Coronary artery (tissue), 2 donors: ENCODE measurements at places on chromosomes 7 and 10.

- DNase-seq = peak; percentile 64
Measured at GRCh38 chr10:47383261-47384147, 589 bp downstream of the ZNF488 start.

GRCh38 chr10:65945061-65945460 is 980.8 kb upstream of the LRRTM3 start:
- DNase-seq = no peak

GRCh38 chr10:35453855-35454532 is 117.7 kb downstream of the CCNY start:
- DNase-seq = no peak

- no peak for DNase-seq
Measured at GRCh38 chr10:106952033-106952432, 212.5 kb downstream of the SORCS1 start.

DNA sequence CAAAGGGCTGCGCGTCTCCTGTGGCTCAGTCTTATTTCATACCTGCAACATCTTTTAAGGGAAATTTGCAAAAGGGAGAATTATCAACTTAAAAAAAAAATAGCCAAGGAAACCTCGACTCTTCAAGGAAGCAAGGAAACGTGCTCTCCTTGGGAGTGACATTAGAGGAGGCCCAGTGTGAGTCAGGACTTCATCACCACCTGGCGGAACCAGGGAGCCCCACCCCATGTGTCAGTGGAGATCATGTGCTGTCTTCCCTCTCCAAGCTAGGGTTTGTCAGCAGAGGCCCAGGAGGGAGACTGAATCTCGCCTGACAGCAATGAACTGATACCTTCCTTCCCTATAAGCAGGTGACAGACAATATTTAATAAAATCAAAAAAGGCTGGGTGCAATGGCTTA is 28.9 kb downstream of the POR start:
- no peak for DNase-seq

GRCh38 chr7:309586-310228 is 19.7 kb downstream of the FOXL3 start:
- no peak for DNase-seq

- no peak for DNase-seq
Measured at GRCh38 chr7:108083980-108084379, 46.2 kb downstream of the LAMB4 start.

DNA sequence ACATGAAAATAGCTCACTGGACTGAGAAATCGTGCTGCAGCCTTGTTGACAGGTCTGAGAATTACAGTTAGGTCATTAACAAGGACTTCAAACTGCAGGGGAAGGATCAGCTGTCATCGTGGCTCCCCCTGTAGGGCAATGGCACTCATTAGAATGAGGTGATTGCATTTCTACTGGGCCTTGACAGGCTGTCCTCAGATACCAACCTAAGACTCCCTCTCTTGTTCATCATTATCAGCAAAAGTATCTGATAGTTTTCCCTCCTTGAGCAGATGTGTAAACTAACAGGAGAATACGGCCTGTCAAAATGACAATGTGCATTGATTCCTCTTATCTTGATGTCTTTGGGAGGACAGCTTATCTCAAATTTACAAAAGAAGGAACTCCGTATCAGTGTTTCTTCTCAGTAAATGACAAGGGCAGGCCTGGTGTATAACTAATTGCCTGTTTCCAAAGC is 648.5 kb upstream of the LRRN3 start:
- no peak for DNase-seq

DNA sequence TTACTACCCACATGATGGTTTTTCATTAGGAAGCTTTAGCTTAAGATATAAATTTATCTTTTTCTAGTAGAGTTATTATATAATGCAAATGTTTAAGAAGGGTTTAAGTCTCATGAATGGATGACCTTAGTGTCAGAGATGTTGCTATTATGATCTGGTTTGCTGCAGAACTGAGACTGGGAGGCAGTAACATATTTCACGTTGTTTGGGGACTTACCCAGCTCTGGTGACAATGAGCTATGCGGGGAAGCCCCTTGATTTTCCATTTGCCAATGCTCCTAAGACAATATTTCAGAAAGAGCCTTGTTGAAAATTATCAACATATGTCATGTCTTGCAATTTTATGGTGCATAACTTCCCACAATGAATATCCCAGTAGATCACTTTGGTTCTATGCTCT is 754.6 kb downstream of the REEP3 start:
- DNase-seq = no peak

DNA sequence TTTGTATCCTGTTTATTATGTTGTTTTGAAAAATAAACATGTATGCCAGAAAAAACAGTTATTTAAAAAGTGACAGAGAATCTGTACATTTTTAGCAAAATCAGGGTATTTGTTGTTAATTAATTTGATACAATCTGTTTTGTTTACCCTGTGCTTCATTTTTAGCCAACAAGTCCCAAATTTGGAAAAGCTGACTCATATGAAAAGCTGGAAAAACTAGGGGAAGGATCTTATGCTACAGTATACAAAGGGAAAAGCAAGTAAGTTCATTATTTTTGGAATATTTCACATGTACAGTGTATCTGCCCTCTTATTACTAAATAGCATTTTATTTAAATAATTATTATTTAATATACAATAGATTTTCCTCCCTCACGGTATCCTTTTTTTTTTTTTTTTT is 151.4 kb downstream of the CDK14 start:
- DNase-seq = no peak

DNA sequence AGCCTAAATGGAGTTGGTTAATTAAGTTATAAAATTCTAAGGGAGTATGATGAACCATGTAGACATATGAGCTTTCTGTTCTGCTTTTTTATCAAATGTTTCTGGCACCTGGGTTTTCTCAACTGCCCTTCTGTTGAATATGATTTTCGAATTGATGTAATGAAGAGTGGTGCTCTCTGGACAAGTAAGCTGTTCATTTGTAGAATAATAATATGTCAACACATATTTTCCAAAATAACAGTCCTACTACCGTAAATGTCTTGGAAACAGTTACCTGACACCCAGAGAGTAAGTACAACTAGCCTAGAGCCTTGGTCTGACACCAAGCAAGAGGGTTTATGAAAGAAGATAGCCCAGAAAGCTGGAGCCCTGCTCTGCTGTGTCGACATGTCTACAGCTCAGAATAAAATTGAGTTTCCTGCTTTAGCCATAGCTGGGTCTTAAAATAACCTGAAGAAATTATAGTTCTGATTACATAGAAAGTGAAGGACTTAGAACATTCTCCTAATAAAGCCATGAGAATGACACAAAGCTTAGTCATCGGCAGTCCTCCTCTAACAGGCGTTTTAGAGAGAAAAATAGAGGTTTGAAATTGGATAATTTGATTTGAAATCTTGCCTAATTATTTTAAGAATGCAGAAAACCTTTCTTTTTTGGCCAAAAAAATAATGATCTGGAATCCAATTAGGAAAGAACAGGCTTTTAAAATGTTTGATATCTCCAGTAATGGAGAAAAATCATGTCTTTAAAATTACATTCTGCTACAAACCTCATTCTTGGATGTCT is 25.1 kb downstream of the HDAC9 start:
- no peak for DNase-seq

GRCh38 chr10:94602729-94603515 is 57.3 kb downstream of the HELLS start:
- no peak for DNase-seq

- DNase-seq = no peak
Measured at GRCh38 chr7:131027287-131027773, 293.3 kb upstream of the KLF14 start.

DNA sequence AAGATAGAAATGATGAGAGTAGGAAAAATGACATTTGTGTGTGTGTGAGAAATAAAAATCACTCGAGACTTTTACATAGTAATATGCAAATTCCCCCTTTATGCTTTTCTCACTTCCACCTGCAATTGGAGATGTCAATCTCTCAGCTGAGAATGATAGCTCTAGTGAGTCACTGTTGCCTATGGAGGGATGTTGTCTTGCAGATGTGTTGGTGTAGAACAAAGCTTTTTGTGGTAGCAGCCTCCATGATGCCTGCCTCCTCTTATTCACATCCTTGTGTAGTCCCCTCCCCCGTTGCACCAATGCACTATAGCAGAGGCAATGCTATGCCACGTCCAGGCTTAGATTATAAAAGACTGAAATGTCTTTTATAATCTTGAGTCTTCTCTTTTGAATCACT is 33.8 kb downstream of the SPAG6 start:
- no peak for DNase-seq

DNA sequence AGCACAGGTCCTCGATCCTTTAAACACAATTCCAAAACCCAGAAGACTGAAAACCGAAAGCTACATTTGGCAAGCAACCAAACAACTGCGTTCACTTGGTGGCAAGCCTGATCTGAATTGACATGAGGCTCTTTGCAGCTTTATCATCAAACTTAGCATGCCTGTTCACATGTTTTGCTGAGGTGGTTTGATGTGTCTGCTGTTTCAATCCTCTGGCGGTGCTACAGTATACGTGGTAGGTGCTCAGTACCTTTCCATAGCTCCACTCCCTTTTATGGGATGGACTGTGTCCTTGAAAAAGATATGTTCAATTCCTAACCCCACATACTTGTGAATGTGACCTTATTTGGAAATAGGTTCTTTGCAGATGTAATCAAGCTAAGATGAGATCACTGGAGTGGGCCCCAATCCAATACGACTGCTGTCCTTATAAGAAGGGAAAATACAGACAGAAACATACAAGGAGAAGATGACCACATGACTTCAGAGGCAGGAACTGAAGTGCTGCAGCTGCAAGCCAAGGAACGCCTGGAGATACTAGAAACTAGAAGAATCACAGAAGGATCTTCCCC is 33.4 kb downstream of the CCDC6 start:
- DNase-seq = no peak

- DNase-seq = no peak
Measured at GRCh38 chr10:13527864-13528122, 1.0 kb downstream of the BEND7 start.
